ENCODE measurements at places on chromosomes 7 and 10.

DNA sequence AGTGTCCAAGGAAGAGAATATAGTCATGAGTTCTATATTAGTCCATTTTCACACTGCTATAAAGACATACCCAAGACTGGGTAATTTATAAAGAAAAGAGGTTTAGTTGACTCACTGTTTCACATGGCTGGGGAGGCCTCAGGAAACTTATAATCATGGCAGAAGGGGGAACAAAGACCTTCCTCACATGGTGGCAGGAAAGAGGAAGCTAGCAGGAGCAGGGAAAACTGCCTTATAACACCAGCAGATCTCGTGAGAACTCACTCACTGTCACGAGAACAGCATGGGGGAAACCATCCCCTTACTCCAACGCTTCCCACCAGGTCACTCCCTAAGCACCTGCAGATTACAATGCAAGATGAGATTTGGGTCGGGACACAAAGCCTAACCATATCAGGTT, 139.0 kb upstream of the ZNF438 start:
- no peak overlapping the region for H3K4me3 ChIP-seq
- H3K27me3 ChIP-seq = no peaks in the 10 kb centered on the region
- H3K4me1 ChIP-seq = no peaks in the 10 kb centered on the region
- no peak for DNase-seq
- no peak overlapping the region for H3K27ac ChIP-seq
- H3K36me3 ChIP-seq = no peaks in the 10 kb centered on the region

GRCh38 chr10:71965623-71966022, 1.4 kb downstream of the CHST3 start:
- peaks cover 18% of the 10 kb centered on the region for H3K4me1 ChIP-seq
- DNase-seq = no peak
- no peaks in the 10 kb centered on the region for H3K36me3 ChIP-seq

GRCh38 chr10:66783316-66783715, 142.5 kb upstream of the LRRTM3 start:
- no peak overlapping the region for H3K4me3 ChIP-seq
- H3K27ac ChIP-seq = no peak overlapping the region
- no peak for DNase-seq
- no peaks in the 10 kb centered on the region for H3K36me3 ChIP-seq

DNA sequence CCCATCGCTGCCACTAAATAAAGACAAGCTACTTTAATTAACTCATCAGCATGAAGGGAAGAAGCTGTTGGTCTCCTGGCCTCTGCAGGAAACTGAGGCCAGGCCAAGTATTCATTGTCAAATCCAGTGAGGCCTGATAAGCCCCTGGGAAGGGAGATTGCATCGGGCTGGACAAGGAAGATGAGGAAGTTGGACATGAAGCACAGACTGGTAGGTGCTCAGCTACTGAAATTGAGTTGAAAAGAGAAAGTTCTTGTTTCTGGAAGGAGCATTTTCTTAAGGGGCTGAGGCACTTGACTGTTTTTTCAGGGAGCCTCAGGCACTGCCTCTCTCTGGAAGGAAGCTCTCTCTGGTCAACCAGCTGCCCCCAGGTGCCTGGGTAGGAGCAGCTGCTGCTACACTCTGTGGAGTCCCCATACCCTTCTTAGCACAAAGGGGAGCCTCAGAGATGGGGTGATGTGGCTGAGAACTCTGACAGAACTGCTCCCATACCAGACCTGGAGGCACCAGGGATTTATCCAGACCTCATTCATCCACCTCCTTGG, 90.3 kb upstream of the IKZF1 start:
- no peaks in the 10 kb centered on the region for H3K36me3 ChIP-seq
- no peaks in the 10 kb centered on the region for H3K27me3 ChIP-seq
- DNase-seq = no peak
- no peak overlapping the region for H3K4me3 ChIP-seq
- H3K27ac ChIP-seq = no peak overlapping the region
- H3K4me1 ChIP-seq = no peaks in the 10 kb centered on the region

GRCh38 chr7:36730046-36730445, 5.8 kb upstream of the AOAH start:
- no peaks in the 10 kb centered on the region for H3K27me3 ChIP-seq
- H3K27ac ChIP-seq = no peak overlapping the region
- H3K4me1 ChIP-seq = peaks cover 11% of the 10 kb centered on the region
- no peak overlapping the region for H3K4me3 ChIP-seq

Measured in neural progenitor cell (in vitro differentiated cells).